DMS 273 treated with DMSO at 0.1 percent for 48 hours (cell line): ENCODE measurements at places on chromosomes 6 and 20.

GRCh38 chr6:35468980-35469750, 964 bp downstream of the RPL10A start:
- no peak for DNase-seq

DNA sequence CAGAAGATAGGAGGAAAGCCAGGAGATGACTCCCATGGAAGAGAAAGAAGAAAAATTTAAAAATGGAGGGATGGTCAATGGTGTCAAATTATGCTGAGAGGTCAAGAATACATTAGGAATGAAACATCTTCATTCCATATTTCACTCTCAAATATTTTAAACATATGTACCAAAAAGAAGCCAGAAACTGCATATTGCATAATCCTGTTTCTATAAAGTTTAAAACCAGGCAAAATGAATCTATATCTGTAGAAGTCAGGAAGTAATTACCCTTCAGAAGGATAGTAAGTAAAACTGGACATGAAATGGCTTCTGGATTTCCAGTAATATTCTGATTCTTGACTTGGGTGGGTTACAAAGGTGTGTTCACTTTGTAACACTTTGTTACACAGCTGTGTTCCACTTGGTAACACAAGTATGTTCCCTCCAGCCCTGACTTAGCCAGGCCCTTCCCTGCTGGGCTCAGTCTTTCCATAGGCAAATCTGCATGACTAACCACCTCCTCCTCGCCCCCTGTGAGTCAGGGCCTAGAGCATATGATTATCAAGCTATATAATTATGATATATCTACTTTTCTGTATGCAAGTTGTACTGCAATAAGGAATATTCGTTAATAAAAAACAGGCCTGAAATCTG, 20.2 kb upstream of the C6orf141 start:
- no peak for DNase-seq

- DNase-seq: no peak
These were observed 12.4 kb downstream of the WFDC3 start for GRCh38 chr20:45779011-45779915.

- DNase-seq: no peak
These were observed 1.7 kb downstream of the LOC128125822 start for GRCh38 chr6:63573899-63574553.

DNA sequence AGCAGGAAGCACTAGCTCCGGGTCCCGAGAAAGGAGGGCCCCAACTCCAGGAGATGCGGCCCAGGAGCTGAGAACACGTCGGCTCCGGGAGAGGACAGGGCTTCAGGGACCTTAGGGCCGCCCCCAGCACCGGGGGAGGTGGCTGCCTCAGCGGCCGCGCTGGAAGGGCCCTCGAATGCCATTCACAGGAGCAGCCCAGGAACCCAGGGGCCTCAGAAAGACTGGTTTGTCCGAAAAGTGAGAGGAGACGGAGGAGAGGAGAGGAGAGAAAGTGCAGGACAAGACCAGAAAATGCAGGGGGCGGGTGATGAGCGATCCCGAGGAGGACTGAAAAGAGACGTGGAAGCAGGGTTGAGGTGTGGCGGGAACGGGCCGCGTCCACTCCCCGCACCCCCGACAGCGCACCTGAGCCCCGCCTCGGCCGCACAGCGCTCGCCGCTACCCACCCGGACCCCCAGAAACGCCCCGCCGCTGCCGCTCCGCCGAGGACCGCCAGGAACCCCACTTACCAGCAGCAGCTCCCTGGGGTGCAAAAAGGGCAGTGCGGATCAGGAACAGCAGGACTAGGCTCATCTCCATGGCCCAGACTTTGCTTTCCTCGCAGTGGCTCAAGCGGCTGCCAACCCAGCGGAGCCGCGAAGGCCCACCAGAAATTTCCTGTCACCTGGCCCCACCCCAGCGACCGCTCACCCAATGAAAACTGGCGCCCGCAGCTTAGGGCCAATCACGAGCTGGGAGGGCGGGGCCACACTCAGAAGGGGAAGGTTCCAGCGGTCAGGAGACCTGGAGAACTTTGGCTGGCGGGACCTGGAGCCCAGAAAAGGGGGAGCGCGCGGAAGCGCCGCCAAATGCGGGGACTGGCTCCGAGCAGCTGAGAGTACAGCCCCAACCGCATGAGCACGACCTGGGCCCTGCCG, 25.4 kb downstream of the HLA-F start:
- DNase-seq: peak; percentile 86

DNA sequence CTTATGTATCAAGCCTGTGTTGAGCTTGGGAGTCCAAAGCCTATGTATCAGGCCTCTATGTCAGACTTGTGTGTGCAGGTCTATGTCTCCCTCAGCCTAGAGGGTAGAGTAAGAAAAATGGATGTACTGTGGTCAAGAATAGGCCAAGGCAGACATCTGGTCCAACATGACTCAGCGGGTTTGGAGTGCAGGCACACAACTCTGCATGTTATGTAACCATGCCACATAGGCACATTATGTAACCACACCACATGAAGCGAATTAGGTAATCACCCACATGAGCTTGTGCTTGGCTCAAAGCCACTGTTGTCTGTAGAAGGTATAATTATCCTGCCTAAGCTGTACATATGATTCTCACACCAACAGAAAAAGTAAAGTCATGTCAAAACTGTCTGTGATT, 1190.5 kb upstream of the EYS start:
- no peak for DNase-seq

DNA sequence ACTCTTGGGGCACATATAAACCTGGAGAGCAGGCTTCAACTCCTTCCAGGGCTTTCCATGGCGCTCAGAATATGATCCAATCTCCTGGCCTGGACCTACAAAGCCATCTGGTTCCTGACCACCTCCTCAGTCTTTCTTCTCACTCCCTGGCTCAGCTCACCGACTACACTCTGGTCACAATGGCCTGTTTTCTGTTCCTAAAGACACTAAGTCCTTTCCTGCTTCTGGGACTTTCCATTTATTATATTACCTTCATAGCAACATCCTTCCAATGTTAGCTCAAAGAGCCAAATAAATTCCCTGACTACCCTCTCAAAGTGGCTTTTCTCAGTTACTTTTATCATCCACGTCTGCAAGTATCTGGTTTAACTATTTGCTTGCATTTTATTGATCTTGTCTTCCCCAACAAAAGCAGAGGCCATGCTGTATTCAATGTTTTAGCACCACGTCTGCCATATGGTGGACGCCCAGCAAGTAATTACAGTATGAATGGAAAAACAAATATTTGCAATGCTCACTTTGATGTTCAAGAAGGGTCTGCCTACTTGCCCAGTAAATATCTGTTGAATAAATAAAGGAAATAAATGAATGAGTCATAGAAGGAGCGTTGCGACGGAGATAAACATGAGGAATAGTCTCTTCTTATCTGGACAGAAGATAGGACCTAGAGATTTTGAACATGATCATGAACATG, 328.4 kb downstream of the ESR1 start:
- no peak for DNase-seq

DNA sequence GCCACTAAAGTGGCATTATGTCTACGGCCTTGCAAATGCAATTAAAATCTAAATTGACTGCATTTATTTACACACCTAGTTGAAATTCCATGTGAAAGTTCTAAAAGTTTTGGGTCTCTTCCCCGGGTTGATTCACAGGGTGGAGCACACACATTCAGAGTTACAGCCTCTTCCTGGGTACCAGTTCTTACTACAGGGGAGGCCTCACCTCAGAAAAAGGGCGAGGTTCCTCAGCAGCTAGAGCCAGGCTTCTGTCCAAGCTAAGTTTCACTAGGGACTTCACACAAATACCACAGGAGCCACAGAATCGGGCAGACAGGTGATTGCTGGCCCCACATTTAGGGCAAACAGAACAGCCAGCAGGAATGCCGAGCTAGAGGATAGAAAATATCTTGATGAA, 52.7 kb downstream of the DZANK1 start:
- DNase-seq: no peak

DNA sequence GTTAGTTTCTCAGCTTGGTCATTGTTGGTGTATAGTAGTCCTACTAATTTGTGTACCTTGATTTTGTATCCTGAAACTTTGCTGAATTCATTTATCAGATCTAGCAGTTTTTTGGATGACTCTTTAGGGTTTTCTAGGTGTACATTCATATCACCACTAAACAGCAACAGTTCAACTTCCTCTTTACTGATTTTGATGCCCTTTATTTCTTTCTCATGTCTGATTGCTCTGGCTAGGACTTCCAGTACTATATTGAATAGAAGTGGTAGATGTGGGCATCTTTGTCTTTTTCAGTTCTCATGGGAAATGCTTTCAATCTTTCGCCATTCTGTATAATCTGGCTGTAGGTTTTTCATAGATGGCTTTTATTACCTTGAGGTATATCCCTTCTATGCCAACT, 61.3 kb upstream of the HEY2 start:
- DNase-seq: no peak

GRCh38 chr20:2255926-2256531, 39.8 kb upstream of the TGM3 start:
- DNase-seq: no peak

DNA sequence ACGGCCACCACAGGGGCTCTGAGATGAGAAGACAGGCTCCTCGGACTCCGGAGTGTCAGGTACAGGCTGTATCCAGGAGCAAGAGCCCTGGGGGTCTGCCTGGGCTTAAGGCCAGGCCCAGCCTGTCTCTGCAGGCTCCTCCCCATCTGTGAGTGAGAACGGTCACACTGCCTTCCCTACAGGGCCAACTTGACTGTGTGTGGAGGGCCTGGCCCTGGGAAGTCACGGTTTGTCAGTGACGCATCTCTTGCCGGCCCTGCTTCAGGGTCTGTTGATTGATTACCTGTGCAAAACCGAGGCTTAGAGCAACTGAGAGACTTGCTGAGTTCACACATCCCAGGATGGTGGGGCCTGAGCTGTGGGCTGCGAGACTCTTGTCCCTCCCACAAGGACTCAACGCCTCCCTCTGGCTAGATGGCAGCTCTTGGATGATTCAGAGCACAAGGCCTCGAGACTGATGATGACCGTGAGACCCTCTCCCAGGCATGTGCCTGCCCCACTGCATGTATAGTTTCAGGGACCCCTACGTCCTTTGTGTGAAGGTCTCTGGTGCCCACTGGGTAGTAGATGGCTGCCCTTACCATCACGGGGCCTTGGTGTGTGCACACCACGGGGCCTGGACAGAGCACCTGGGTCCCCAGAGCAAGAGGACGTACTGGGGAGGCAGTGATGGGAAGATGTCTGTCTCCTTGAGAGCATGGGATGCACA, 5.9 kb downstream of the RBM38 start:
- DNase-seq: no peak
